ENCODE measurements at places on chromosomes 1 and 21.
A peak's percentile ranks its signal among the peaks of the same experiment; 100 is the strongest.

- no peak for DNase-seq
These were observed 108.2 kb upstream of the SLC35F3 start for GRCh38 chr1:233796146-233796783.

DNA sequence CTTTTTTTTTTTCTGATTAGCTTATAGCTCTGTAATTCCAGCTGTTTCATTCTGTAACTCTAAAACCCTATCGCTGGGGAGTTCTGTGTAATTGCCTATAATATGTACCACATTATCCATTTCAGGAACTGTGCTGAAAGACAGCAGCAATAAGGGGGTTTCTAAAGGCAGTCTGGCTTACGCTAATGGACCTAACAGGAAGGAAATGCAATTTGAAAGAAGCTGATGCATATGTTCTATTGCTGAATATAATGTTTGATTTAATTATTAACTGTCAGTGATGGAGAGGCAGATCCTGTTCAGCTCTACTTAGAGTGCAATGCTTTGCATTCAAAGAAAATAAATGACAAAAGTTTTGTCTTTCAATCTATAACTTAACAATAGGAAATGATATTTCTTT lies 209.4 kb upstream of the SNX7 start:
- no peak for DNase-seq

DNA sequence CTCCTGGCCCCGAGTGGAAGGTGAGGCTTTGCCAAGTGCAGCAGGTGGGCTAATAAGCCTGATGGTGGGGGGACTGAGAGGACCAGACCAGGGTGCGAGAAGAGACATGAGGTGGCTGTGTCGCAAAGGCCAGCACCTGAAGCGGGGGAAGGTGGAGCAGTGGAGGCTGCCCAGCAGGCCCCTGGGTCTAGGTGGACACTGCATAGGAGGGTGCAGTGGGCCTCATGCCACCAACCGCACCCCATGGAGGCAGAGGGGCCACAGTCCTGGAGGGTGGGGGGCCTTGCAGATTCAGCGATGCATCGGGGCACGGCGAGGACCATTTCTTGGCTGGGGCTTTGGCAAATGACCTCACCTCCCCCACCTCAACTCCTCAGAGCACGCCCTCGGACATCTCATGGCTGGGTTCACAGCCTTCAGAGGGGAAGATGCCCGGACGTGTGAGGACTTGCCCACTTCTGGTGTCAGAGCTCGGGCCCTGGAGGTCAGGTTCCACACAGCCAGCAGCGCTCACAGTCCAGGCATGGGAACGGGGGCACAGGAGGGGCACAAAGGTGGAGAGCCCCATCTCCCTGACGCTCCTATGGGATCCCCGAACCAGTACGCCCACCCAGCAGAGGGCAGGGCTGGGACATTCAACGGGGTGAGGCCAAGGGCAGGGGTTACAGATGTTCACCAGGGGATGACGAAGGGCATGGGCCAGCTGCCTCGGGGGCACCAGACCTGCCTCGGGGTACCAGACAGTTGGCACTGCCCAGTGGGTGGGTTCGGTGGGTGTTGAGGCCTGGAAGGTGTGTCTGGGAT lies 35.4 kb downstream of the UBE2G2 start:
- DNase-seq: no peak

DNA sequence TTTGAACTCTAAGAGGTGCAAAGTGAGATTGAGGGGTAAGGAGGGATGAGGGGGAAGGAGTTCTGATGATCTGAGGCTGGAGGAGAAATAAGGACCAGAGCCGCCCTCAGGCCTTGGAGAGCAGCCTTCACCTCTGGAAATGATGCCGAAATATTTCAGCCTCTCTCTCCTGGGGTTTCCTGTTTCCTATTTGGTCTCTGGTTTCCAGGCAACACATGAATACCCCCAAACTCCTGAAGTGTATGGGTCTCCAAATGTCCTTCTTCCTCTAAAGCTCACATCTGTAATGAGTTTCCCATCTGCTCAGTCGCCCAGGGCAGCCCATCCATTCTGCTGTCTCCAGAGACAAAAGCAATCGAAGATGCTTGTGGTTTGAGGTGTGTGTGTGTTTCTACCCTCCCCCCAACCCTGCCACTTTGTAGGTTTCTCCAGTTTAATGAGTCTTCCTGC lies 52.0 kb upstream of the FAM20B start:
- DNase-seq: no peak

DNA sequence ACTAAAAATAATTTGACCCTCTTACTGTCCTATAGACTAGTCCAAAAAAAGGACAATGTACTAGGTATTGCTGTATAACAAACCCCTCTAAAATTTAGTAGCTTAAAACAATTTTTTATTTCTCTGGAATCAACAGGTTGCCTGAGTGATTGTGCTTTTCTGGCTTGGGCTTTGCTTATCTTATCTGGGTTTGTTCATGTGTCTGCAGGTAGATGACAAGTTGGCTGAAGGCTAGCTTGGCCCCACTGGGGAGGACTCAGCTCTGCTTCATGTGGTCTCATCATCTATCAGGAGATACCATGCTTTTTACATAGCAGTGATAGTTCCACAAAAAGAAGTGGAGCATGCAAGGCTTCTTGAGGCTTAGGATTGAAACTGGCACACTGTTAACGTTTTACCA lies 114.2 kb downstream of the MAN1A2 start:
- no peak for DNase-seq

DNA sequence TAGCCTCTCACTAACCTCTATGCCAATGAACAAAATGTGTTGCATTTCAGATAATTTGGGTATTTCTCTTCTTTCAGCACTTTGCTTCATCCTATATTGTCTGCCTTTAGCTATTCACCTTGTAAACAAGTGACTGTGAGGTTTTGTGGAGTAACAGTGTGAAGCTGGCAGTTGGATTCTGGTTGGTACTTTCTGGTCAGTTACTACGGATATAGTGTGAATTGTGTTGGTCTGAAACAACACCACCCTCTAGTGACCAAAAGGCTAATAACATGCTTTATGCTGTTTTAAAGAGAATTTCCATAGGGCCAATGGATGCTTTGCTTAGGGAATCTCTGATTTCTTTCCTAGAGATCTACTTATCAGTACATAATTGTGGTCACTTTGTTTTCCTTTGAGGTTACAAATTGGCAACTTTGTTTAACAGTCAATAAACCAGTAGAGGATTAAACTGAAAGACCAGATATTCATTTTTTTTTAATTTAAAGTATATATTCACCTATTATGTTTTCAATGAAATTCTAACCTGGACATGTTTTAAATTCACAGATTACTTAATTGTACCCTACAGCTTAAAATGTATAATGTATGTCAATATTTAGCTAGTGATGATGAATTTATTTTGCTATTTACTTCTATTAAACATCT lies 2.5 kb upstream of the PTGER3 start:
- peak; percentile 43 for DNase-seq

- no peak for DNase-seq
These were observed 589.9 kb downstream of the ADGRL2 start for GRCh38 chr1:82390627-82391026.

DNA sequence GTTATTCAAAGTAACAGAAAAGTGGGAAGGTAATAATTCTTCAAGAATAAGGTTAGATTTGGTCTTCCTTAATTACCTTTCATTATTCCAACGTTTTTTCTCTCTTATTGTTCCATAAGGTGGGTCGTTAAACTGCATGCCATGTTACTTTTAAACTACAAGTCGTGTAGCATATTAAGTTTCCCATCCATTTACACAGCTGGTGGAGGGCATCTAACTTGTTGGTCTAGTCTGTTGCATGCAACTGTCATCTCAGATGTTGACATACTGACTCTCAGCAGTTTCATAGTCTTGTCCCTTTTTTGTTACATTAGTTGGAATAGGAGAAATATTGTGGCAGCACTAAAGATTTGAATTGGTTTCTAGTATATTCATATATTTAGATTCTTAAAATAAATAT lies 54.6 kb upstream of the BMP8A start:
- DNase-seq: no peak

- no peak for DNase-seq
These were observed 159.2 kb downstream of the DPYD start for GRCh38 chr1:97761637-97762036.

DNA sequence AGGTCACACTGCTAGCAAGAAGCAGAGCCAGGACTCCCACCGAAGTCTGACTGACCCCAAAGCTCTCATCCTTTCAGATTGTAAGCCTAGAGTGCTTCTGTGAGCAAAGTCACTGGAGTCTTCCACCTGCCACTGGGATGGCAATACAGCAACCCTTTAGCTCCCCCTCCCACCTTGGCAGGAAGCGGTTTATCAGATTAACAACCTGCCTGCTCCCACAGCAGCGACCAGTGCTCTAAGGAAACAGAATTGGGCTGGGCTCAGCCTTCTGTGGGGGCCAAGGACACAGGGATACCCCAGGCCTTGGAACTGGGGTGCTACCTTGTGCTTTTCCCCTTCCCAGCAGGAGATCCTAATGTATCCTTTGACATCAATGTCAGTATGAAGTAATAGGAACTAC lies 76.0 kb downstream of the GFI1 start:
- no peak for DNase-seq

GRCh38 chr1:172746091-172746949 lies 87.4 kb downstream of the FASLG start:
- no peak for DNase-seq

DNA sequence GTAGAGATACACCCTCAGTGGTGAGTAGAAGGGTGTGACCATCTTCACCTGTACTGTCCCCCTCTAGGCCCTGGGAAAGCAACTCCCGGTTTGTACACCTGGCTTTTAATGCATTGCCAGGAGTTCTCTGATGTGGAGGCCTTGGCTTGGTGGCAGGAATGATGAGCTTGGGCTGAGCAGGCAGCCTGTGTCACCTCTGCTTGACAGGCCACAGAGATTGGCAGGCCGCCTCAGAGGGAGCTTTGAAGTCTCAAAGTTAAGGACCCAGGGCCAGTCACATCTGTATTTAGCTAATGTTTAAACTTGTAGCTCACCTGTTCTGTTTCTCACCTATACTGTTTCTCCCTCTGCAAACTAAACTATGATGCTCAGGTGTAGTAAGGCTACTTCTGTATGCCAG lies 28.5 kb downstream of the HUNK start:
- no peak for DNase-seq

- DNase-seq: no peak
These were observed 6.1 kb downstream of the ACP6 start for GRCh38 chr1:147664206-147664605.

- DNase-seq: no peak
These were observed 590.9 kb downstream of the AJAP1 start for GRCh38 chr1:5245348-5245747.

DNA sequence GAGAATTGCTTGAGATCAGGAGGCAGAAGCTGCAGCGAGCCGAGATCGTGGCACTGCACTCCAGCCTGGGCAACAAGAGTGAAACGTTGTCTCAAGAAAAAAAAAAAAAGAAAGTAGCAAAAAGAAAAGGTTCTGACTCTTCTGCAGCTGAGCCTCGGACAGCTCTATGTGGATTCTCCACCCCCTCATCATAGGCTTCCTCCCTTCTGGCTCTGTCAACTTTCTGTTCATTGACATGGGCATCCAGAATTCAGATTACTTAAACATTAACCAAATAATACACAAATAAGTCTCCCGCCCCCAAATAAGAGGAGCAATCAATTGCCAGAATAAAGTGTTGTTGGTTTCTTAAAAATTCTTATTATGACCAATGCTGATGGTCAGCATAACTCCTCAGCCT lies 10.0 kb downstream of the SUSD4 start:
- DNase-seq: no peak

DNA sequence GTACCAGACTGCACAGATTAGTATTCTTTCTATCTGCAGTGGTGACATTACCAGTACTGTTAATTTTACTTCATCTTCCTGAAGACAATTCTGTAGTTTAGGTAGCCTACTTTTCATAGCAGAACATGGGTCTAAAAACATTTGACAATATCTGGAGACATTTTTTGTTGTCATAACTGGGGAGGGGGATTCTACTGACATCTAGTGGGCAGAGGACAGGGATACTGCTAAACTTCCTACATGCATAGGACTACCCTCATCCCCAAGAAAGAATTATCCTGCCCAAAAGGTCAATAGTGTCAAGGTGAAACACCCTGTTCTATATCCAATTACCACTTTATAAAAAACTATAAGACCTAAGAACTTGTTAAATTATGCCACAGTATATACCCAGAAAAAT lies 3.4 kb upstream of the ARHGAP29 start:
- DNase-seq: no peak

- no peak for DNase-seq
These were observed 323.4 kb upstream of the CAMK1G start for GRCh38 chr1:209260136-209260535.

DNA sequence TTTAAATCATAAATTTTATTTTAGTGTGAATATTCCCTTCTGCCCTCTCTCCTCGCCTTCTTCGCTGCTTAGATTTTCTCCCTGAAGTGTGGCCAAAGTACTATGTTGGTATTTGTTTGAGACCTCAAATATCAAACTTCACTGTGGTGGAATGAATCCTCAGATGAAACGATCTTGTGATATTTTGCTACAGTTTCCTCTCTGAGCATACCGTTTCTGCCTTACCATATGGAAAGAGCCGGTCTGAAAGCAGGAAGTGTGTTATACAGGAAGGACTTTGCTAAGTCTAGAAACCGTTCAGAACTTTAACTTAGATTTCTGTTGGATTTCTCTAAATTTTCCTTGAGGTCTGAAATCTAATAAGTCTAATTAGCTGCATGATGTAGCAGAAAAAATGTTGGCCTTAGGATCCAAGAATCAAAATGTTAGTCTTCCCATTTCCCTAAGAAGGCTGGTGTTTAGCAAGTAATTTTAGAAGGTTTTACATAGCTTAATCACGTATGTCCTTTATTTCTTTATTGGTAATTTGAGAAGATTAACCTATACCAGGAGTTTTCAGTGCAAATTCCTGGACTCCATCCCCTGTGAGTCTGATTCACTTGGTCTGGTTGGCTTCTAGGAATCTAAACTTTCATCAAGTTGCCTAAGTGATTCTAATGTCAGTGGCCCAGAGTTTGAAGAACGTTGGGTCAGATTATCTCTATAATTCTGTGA lies 30.7 kb downstream of the SDCCAG8 start:
- DNase-seq: no peak

GRCh38 chr1:47781171-47781959 lies 215.8 kb downstream of the TRABD2B start:
- no peak for DNase-seq

GRCh38 chr1:6445062-6445763 lies 20.6 kb downstream of the ESPN start:
- DNase-seq: peak; percentile 49

DNA sequence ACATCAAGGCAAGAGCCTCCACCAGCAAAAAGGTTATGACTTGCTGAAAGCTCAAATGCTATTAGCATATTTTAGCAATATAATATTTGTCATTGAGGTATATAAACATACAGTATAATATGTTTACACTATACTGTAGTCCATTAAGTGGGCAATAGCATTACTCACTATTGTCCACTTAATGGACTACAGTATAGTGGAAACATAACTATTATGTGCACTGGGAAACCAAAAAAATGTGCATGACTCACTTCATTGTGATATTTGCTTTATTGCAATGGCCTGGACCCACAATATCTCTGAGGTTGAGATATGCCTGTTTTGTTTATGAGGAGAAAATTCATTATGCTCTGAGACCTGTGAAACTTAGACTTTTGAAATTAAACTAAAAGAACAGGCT lies 300.0 kb downstream of the BARHL2 start:
- no peak for DNase-seq
